ENCODE measurements at places on chromosomes 1 and 21.

DNA sequence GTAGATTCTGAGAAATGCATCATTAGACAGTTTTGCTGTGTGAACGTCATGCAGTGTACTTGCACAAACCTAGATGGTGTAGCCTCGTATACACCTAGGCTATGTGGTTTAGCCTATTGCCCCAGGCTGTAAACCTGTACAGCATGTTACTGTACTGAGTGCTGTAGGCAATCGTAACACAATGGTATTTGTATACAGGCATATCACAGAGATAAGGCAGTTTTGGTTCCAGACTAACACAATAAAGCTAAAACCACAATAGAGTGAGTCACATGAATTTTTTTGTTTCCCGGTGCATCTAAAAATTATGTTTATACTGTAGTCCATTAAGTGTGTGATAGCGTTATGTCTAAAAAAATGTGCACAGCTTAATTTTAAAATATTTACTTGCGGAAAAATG lies 6.9 kb downstream of the IL10RB start:
- DNase-seq: no peak

DNA sequence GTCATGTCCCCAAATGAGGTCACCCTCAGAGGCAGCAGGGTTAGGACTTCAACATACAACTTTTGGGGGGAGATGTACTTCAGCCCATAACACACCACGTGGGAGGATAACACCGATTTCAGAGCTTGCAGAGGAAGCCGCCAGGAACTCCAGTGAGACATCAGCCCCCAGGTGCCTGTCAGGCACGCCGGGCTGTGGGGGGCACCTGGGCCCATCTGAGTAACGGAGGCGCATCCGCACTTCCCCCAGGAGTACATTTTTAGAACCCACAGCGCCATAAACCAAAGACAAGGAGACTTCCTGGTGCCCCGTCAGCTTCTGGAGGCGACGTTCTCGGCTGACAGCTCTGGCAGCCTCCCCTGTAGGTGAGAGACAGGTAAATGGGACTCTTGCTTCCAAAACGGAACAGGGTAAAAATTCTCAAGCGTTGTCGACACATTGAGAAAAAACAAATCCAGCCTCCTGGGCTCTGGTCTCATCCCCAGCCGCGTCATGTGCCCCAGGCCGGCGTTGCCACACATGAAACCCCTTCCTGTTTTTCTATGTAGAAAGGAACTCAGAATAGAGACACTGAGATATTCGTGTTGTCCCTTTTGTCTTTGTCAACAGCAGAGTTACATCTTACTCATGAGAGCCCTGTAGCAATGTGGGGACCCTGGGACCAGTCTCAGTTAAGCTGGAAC lies 93.3 kb downstream of the PDE9A start:
- DNase-seq: peak; percentile 47

- no peak for DNase-seq
These were observed 563.6 kb upstream of the NEGR1 start for GRCh38 chr1:72845981-72846380.

DNA sequence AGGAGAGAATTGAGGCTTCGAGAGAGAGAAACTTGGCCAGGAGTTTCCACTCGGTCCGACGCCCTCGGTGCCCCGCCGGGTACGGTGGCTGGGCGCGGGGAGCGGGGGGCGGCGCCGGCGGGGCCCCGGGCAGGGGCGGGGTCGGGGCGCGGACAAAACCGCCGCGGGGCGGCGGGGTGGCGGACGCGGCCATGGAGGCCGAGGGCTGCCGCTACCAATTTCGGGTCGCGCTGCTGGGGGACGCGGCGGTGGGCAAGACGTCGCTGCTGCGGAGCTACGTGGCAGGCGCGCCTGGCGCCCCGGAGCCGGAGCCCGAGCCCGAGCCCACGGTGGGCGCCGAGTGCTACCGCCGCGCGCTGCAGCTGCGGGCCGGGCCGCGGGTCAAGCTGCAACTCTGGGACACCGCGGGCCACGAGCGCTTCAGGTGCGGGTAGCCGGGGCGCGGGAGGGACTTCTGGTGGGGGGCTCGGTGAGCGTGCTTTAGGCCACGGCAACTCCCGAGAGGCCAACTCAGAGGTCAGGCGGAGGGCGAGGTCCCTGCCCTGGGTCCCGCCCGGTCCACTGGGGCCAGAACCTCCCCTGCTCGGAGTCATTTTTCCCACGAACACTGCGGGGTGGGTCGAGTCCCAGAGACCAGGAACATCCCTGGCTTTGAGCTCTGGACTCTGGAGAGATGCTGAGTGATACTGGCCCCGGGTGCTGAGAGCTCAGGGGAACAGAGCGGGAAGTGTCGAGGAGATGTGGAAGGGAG lies 431 bp downstream of the RAB42 start:
- DNase-seq: peak; percentile 94

DNA sequence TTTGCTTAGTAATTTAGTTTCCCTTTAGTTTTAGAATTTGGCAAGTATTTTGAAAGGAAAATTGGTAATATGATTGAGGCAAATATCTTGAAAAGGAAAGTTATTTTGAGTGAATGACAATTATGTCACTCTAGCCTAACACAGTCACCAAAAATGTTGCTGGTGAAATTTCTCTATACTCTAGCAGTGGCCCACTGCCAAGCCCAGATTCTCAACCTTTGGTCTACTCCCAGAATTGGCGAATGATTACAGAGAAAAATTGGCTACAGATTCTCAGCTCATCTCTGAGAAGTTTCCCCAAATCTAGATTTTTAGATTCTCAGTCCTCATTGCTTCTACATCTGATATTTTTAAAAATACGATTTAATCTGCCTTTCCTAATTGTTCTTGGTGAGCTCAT lies 84.9 kb downstream of the PIGK start:
- no peak for DNase-seq

- DNase-seq: peak; percentile 66
These were observed 4.0 kb upstream of the DMRTA2 start for GRCh38 chr1:50427086-50427817.

DNA sequence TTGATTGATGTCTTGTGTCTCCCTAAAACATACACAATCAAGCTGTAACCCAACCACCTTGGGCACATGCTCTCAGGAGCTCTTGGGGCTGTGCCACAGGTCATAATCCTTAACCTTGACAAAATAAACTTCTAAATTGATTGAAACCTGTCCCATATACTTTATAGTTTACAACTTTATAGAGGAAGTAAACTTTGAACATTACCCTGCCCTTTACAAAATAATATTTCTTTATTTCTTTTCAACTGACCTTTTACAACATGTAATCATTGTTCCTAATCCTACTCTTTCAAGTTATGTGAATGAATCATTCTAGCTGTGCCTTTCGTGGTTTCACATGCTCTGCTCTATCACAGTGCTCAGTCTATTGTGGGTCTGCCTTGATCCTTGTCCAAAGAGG lies 118.3 kb upstream of the ATP1A1 start:
- DNase-seq: no peak

DNA sequence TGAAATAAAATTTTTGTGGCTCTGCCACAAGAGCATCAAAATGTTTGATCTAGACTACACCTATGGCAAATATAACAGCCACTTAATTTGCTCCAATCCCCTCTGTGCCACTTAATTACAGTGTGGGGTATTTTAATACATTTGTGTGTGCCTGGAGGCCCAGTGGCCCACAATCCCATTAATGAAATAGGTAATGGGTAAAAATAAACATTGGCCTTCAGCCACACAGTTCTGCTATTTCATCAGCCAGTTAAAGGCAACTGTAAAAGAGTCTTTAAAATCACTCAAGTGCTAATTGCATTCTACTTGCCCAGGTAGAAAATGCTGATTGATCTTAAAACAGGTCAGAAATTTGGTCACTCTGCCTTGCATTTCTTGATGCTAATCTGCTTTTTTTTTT lies 151.6 kb upstream of the UBE2U start:
- no peak for DNase-seq

- no peak for DNase-seq
These were observed 60.4 kb upstream of the DMRTB1 start for GRCh38 chr1:53398576-53399365.

- no peak for DNase-seq
These were observed 40.9 kb upstream of the CITED4 start for GRCh38 chr1:40903106-40903505.
